ENCODE measurements at places on chromosomes 2 and 18.

DNA sequence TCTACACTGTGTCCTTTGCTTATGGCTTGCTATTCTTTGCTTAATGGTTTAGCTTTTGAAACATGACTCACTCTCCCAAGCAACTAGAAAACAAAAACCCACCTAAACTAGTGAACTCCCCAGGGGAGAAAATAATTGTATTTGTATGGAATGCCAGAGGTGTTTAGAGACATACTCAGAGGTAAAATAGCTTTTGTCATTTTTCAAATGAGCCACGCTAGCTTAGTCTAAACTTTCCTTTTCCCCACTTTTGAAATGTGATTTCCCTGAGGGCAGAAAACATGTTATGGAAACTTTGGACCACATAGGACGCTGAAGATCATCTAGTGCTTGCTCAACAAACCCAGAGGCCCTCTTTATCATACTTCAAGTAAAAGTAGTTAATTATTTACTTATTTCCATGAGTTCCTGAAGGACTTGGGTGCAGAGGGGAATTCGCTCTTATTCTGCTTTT, 16.5 kb upstream of the CYTIP start:
- H3K36me3 ChIP-seq, result no peaks in the 10 kb centered on the region
- DNase-seq, result no peak
- H3K4me1 ChIP-seq, result peaks cover 18% of the 10 kb centered on the region
- H3K27ac ChIP-seq, result no peak overlapping the region
- H3K27me3 ChIP-seq, result no peaks in the 10 kb centered on the region
- H3K4me3 ChIP-seq, result peak overlapping the region; percentile 41

DNA sequence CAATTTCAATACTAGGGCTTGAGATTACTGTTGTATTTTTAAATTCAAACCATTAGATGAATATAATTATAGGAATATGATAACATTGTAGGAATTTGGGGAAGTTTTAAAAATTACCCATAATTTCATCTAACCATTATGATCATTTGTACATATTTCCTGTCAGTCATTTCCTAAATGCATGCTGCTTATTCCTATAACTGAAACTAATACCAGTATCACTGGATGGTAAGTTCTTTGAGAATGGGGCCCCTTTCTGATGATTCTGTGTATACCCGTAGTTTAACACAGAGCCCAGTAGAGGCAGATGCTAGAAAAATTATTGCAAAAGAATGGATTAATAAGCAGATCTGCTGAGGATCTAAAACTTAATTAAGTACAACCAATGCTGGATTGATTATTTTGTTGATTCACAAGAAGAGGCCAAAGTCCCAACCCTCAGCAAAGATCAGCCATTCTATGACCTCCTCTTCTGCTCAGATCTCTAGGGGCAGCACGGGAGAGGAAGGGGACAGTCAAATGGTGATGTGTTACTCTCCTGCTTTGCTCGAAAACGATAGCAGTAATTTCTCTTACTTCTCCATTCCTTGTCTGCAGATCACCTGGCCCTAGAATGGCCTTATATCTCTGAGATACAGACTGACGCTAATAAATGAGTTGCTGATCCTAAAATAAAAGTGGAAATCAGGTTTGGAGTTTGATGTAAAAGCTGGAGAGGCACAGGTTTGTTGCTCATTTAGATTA, 69.5 kb upstream of the PELI1 start:
- H3K27ac ChIP-seq, result no peak overlapping the region
- no peaks in the 10 kb centered on the region for H3K4me1 ChIP-seq
- peaks cover 12% of the 10 kb centered on the region for H3K27me3 ChIP-seq
- no peak overlapping the region for H3K4me3 ChIP-seq

DNA sequence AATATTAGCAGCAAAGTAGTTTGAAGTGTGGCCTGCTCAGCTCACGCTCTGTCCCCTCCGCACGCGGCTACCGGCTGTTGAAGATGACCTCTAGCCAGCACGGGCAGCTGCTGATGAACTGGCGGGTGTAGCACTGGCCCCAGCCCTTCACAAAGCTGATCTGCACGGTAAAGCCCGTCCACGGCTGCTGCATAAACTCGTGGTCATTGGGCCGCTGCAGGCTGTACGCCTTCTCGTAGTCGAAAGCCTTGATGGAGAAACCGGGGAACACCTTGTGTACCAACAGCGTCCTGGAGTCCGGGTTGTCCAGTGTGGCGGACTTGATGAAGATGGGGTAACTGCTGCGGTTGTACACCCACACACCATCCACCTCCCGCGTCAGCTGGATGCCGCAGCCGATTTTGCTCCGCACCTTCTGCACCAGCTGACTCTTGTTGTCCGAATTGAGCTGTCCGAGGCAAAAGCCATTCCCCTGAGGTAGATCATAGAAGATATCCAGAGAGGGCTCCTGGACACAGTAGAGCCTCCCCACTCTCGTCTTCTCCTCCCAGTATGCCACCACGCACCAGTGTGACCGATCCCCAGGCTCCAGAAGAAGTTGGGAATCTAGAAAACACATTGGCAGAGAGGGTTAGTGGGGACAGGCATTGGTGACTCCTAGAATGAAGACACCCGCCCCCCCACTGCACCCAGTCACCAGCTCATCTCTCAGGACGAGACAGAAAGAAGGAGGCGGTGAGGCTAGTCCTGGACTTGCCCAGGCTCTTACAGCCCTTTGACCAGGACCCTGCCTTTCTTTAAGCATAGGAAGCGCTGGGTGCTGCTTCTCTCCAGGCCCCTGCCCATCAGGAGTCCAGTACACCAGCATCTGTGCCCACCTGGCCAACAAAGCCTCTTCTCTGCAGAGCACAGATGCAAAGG, 29.2 kb downstream of the SMAD7 start:
- H3K4me1 ChIP-seq, result peaks cover 100% of the 10 kb centered on the region
- H3K27ac ChIP-seq, result peak overlapping the region; percentile 92
- H3K36me3 ChIP-seq, result peaks cover 35% of the 10 kb centered on the region
- DNase-seq, result no peak

DNA sequence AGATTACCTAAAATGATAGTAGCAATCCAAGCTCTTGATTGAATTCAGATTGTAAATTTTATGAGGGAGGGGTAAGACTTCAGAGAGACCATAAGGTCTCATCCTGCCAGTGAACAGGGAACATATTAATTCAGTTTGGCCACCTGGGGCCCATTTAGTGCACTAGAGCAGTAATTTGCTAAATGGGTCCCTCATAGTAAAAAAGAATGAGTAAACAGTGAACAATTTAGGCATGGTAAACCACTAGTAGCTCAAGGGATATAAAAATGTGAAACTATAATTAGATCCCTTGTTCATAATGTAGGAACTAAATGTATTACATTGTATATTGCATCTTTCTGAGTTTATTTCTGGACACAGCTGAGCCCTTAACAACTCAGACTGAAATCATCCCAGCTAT, 4.9 kb upstream of the PHLPP1 start:
- H3K36me3 ChIP-seq, result no peaks in the 10 kb centered on the region
- peaks cover 2% of the 10 kb centered on the region for H3K27me3 ChIP-seq
- H3K4me1 ChIP-seq, result peaks cover 26% of the 10 kb centered on the region
- peak; percentile 55 for DNase-seq
- H3K4me3 ChIP-seq, result no peak overlapping the region

DNA sequence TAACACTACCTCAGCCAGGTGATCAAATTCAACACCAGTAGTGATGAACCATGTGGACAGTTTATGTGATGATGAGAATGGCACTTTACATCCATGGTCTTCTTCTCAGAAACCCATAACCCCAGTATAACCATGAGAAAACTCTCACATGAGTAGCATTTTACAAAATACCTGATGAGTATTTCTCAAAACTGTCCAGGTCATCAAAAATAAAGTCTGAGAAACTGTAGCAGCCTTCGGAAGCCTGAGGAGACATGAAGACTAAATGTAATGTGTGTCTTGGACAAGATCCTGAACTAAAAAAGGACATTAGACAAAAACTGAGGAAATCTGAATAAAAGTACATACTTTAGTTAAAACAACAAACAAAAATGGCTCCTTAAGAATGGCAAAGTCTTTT, 108.9 kb downstream of the CTNNA2 start:
- no peaks in the 10 kb centered on the region for H3K4me1 ChIP-seq
- no peak overlapping the region for H3K4me3 ChIP-seq
- no peaks in the 10 kb centered on the region for H3K36me3 ChIP-seq
- H3K27ac ChIP-seq, result no peak overlapping the region

- H3K36me3 ChIP-seq, result no peaks in the 10 kb centered on the region
- H3K27me3 ChIP-seq, result peaks cover 5% of the 10 kb centered on the region
- H3K4me1 ChIP-seq, result peaks cover 33% of the 10 kb centered on the region
- DNase-seq, result no peak
- no peak overlapping the region for H3K4me3 ChIP-seq
- H3K27ac ChIP-seq, result no peak overlapping the region
These were observed 18.8 kb upstream of the GLI2 start for GRCh38 chr2:120716641-120717585.

- H3K27ac ChIP-seq, result no peak overlapping the region
- H3K27me3 ChIP-seq, result peaks cover 13% of the 10 kb centered on the region
- H3K4me1 ChIP-seq, result peaks cover 6% of the 10 kb centered on the region
- DNase-seq, result no peak
- no peak overlapping the region for H3K4me3 ChIP-seq
These were observed 42.0 kb downstream of the SP140 start for GRCh38 chr2:230267556-230267955.

- DNase-seq, result no peak
- no peaks in the 10 kb centered on the region for H3K27me3 ChIP-seq
- H3K27ac ChIP-seq, result no peak overlapping the region
- H3K4me1 ChIP-seq, result no peaks in the 10 kb centered on the region
These were observed 1207.3 kb upstream of the FAM98A start for GRCh38 chr2:34806396-34806795.

DNA sequence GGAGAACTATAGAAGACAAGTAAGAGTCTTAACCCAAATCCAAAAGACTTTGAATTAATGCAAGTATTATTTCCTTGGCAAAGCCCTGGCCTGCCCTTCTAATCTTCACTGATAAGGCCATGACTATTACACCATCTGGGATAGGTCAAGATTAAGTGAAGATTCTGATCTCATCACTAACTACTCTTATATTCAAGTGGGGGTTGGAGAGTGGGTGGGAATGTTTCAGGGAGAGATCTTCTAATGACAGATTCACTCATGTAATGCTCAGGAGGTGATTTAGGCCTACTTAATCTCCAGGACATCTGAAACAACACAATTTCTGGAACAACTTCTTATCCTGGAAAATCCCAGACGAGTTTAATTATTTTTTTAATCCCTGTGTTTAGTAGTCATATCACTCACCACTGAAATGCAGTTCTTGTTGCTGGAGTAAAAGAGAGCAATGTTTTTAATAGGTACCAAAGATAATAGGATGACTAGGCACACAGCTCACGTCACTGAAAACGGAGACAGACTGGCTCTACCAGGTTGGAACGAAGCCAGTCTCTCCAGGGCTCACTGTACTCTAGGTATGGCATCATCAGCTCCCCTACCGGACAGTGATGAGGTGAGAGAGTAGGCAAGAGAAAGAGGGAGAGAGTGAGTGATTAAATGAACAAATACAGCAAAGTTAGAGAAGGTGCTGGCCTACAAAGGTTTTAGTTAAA, 133.1 kb downstream of the NCKAP5 start:
- H3K4me3 ChIP-seq, result no peak overlapping the region
- H3K27ac ChIP-seq, result peak overlapping the region; percentile 64
- H3K27me3 ChIP-seq, result peaks cover 2% of the 10 kb centered on the region
- peaks cover 40% of the 10 kb centered on the region for H3K4me1 ChIP-seq
- H3K36me3 ChIP-seq, result no peaks in the 10 kb centered on the region

- peak overlapping the region; percentile 7 for H3K4me3 ChIP-seq
- DNase-seq, result no peak
- peaks cover 53% of the 10 kb centered on the region for H3K4me1 ChIP-seq
- no peak overlapping the region for H3K27ac ChIP-seq
- peaks cover 2% of the 10 kb centered on the region for H3K27me3 ChIP-seq
These were observed 7.0 kb downstream of the LPIN1 start for GRCh38 chr2:11753452-11753885.

GRCh38 chr18:58310517-58310916, 266.5 kb downstream of the NEDD4L start:
- peaks cover 4% of the 10 kb centered on the region for H3K27me3 ChIP-seq
- no peak for DNase-seq
- no peak overlapping the region for H3K27ac ChIP-seq

GRCh38 chr18:45666520-45666919, 51.2 kb downstream of the SLC14A2 start:
- peak overlapping the region; percentile 34 for H3K4me3 ChIP-seq
- peaks cover 8% of the 10 kb centered on the region for H3K27me3 ChIP-seq
- peaks cover 55% of the 10 kb centered on the region for H3K4me1 ChIP-seq
- H3K36me3 ChIP-seq, result no peaks in the 10 kb centered on the region
- no peak for DNase-seq
- no peak overlapping the region for H3K27ac ChIP-seq

DNA sequence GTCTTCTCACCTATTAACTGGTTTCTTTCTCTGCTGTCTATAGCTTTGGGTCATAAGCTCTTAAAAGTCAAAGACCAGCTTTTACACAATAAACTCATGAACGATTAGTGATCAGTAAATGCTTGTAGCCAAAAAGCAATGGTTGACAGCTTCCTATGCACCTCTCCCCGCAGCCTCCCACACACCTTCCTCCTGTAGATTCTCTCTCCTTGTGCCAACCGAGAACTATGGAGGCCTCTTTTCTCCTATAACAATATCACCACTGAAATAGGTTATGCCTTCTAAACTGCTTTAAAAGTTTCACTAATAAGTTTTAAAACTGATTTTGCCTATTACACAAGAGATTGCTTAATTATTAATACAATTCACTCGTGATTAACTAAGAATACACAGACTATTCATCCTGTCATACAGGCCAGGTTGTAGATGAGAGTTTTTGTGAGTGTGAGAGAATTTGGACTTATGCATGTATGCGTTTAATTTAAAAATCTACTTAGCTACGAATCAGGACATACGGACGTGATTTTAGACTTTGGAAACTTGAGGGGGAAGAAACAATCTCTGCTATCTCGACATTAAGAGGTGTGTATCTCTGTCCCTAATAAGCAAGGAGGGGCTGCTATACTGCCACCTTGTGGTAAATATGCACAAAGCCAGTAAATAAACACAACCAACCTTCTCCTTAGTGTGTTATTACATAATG, 229.1 kb upstream of the RBBP8 start:
- DNase-seq, result peak; percentile 44
- peaks cover 28% of the 10 kb centered on the region for H3K4me1 ChIP-seq
- H3K27me3 ChIP-seq, result peaks cover 4% of the 10 kb centered on the region
- H3K27ac ChIP-seq, result no peak overlapping the region
- H3K4me3 ChIP-seq, result no peak overlapping the region

- H3K27me3 ChIP-seq, result peaks cover 26% of the 10 kb centered on the region
- H3K36me3 ChIP-seq, result no peaks in the 10 kb centered on the region
- H3K4me1 ChIP-seq, result no peaks in the 10 kb centered on the region
- H3K27ac ChIP-seq, result no peak overlapping the region
These were observed 90.0 kb downstream of the MBP start for GRCh38 chr18:77042583-77042982.

DNA sequence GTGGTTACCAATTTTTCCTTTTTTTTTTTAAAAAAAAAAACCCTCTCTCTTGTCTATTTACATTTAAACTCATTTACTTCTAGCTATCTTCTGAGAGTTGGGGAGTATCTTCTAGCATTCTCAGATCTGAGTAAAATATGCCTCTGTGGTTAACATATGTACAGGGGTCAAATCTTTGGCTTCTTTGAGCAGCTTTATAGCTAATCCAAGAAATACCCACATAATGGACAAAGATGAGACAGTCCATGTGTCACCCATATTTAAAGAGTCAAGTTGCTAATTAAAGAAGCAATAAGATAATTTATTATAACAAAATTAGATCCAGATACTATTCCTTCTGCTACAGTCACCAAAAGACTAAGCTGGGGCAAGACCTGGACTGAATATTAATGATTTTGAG, 139.0 kb upstream of the HNRNPA3 start:
- no peaks in the 10 kb centered on the region for H3K27me3 ChIP-seq
- no peaks in the 10 kb centered on the region for H3K4me1 ChIP-seq
- DNase-seq, result no peak

- no peaks in the 10 kb centered on the region for H3K36me3 ChIP-seq
- DNase-seq, result no peak
- H3K4me3 ChIP-seq, result no peak overlapping the region
- peaks cover 46% of the 10 kb centered on the region for H3K27me3 ChIP-seq
These were observed 22.0 kb downstream of the NTSR2 start for GRCh38 chr2:11647834-11648600.

Data from HFFc6 (cell line).